ENCODE measurements at places on chromosomes 16 and 17.

DNA sequence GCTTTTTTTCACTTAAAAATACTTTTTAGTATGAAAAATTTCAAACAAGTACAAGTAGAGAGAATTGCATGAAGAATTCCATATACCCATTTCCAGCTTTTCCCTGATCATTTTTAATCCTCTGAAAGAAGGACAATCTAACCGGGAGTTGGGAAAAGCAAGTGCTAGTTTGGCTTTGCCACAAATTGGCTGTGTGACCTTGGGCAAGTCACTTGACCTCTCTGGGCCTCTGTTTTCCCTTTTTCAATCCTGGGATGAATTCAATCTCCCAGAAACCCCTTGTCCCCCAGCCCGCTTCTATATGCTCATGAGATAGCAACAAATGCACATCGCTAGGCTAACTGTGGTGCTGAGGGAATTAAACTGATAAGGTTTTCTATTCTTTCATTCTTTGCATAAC is 49.4 kb downstream of the ASIC2 start:
- DNase-seq = no peak

DNA sequence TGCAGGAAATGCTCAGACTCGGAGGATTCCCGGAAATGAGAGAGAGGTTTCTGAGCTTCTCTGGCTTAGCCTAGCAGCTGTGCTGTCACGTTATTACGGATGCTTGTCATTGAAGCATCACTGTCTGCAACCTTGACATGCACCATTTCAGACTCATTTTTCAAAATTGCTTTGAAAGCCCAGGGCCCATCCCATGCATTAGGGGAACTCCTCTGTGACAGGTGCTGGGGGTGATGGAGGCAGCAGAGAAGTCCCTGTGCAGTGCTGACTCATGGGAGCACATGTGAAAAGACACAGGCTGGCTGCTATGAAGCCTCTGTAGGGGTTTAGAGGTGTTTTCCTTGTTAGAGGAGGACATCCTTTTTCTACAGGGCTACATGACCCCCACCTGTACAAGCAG is 214.0 kb upstream of the MPHOSPH6 start:
- DNase-seq = no peak

DNA sequence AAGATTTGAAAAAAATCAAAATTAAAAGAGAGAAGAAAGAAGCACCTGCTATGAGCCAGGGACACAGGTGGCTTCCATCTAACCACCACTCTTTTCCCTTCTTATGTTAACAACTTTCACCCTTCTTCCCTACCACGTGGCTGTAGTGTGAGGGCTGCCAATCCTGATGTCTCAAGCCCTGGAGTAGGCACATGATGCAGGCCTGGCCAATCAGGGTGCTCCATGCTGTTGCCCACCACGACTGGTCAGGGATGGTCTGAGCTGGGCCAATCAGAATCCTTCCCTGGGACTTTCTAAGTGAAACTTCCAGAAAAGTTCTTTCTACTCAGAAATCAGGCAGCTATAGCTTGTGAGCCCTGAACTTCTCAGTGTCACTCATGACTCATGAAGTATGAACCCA is 140.7 kb downstream of the SDK2 start:
- no peak for DNase-seq

DNA sequence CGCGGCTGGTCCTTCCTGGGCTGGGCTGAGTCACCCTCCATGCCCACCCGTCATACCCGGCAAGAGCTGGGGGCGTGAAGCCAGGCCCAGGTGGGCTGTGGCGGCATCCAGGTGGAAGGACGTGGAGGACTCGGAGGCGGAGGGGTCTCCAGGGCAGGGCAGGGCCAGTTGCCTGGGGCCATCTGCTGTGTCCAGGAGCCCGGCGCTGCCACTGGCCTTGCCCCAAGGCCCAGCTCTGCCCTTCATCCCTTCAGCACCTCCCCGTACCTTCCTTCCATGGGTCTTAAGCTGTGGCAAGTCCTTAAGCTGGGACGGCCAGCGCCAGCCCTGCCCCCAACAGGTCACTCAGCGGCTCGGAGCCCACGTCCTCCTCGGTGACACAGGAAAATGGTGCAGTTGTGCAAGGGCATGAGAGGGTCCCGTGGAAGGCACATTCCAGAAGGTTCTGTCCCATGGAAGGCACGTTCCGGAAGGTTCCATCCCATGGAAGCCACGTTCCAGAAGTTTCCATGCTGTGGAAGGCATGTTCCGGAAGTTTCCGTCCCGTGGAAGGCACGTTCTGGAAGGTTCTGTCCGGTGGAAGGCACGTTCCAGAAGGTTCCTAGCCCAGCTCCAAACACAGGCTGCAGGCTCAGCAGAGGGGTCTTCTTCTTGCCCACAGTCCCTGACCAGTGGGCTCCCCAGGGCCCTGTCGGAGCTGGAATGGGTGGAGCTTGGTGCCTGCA is 10.4 kb upstream of the CDH15 start:
- DNase-seq = no peak

DNA sequence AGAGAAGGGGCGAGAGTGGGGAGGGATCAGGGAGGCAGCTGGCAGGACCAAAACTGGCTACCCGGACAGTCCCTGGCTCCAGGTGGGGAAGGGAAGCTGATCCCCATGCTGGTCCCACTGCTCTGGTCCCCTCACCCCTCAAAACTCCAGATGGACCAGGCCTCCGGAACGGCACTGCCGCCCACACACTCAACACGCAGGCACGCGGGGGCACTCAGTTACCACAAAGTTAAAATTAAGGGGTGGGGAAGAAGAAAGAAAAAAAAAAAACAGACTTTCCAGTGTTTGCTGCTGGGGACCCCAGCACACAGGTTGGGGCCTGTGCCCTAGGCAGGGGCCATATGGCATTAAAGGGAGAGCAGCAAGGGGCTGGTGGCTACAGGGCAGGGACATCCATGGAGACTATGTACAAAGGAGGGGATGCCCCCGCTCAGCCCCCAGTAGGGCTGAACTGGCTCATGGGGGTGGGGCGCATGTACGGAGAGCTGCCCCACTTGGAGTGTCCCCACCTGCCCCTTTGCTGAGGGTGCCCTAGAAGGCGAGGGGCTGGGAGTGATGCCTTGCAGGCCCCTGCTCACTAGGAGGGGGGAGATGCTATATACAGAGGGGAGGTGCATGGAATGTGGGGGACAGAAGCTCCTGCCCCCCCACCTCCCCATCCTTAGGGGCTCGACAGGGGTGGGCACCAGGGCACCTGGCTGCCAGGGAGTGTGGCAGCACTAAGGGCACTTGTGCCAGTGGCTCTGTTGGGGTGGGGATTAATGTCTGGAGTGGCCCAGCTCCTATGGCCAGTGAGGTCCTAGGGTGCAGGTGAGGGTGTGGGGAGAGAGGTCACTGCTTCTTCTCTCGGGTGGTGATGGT is 5.6 kb downstream of the TP53I13 start:
- DNase-seq = no peak

DNA sequence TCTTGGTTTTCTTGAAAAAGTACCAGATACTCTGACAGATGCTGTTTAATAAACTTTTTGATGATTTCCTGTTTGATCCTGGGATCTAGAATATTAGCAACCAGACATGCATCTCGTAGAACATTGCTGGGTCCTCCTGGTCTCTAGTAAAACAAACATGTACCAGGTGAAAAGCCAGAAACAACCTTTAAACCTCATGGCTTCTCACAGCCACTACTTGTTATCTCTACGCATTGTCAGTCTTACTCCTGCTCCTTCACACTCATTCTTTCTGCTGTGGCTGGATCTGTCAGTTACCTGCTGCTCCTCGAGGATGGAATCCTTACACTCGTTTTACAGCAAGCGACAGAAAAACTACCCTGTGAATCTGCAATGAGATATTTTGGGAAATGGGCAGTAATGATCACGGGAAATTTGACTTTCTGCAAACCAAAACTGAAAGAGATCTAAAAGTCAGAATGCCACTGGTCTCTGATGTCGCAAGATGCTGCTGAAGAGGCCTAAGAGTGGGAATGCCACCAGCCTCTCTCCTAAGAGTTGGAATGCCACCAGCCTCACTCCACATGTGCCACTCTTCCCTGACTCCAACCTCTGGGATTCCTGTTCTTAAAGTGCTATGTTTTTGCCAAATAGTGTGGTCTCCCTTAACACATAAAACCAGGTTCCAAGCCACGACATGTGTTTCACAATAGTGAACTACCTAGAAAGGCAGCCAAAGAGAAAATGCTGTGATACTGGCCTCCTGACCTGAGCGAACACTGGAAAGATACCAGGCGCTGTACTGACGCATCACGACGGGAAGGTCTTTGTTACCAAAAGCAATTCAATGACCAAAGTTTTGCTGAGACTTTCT is 86.3 kb downstream of the VPS53 start:
- DNase-seq = no peak

GRCh38 chr17:39926588-39927100 is 757 bp downstream of the ORMDL3 start:
- DNase-seq = peak; percentile 58

DNA sequence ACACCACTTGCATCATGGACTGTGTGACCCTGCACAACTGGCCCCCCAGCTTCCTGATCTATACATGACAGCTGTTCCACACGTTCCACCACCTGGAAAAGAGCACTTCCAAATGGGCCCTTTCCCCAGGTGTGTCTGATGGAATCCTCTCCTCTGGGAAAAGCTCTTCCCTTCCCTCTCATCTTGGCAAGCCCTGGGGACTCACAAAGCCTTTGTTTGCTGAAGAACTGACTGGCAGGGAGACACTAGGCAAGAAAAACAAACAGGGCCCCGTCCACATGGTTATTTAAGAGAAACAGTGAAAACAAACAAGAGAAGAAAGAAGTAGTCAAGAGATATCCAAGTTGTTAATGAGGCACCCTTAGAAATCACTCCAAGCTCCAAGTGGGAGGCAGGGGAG is 52.6 kb downstream of the C16orf95 start:
- DNase-seq = no peak

DNA sequence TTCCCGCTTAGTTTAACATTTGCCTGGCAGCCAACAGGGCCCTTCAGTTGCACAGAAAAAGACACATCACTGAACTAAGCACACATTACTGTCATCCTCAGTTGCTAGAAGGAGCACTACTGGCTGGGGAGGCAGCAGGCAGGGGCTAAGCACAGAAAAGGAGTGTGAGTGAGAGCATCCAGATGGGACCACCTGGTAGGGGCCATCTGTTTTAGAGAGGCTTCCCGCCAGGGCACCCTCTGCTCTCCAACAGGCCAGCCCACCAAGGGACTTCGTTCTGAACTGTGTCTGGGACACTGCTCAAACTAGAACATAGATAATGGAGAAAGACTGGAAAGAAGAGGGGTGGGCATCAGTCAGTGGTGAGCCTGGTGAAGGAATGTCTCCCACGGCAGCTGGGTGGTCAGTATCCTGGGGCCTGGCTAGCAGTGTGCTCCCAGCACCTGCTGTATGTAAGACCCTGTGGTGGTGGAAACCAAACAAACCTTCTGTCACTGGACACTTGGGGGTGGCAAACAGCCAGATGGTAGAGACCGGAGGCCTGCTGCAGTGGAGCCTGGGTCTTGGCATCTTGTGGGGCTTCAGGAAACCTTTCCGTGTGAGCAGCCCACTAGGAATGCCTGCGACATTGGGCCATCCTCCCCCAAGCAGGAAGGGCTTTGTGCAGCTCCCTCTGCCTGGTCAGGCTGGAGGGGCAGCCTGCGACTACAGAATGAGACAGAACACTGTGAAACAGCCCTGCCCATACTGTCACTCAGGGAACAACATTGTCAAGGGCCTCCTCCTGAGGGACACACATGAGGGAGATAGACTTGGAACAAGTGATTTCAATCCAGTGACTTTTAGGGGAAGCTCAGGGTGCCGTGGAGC is 12.8 kb upstream of the RANGRF start:
- DNase-seq = no peak

DNA sequence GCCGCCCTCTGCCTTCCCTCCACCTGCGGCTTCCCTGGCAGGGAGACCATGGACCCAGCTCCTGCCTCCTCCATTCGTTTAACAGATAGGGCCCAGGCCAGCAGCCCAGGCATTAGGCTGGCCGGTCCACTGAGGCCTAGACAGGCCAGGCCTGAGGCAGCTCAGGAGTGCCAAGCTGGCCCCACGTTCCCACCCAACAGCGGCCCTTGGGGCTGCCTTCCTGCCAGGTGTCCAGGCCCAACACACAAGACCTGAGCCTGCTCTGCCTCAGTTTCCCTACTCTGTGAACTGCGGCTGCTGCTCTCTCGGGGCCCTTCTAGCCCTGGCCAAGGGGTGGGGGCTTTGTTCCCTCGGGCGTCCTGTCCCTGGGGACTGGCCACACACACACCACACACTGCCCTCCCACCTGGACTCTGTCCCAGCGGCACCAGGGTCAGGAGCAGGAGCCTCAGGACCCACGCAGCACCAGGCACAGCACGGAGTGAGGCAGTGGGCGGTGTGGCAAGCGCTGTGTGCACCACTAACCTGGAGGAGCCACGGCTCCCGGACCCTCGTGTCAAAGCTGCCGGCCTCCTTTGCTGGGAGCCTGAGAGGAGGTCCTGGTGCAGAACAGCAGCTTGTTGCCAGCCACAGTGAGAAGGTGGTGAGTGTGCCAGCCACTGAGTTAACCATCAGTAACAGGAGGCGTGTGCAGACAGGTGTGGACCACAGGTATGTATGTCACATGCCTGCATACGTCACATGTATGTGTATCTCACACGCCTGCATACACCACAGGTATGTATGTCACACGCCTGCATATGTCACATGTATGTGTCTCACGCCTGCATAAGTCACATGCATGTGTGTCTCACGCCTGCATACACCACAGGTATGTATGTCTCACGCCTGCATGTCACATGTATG is 14.6 kb upstream of the CDH15 start:
- DNase-seq = no peak

GRCh38 chr16:14600164-14600563 is 29.9 kb downstream of the PARN start:
- peak; percentile 8 for DNase-seq

- peak; percentile 19 for DNase-seq
Observed at GRCh38 chr17:38851434-38851833, 2.1 kb downstream of the RPL23 start.

DNA sequence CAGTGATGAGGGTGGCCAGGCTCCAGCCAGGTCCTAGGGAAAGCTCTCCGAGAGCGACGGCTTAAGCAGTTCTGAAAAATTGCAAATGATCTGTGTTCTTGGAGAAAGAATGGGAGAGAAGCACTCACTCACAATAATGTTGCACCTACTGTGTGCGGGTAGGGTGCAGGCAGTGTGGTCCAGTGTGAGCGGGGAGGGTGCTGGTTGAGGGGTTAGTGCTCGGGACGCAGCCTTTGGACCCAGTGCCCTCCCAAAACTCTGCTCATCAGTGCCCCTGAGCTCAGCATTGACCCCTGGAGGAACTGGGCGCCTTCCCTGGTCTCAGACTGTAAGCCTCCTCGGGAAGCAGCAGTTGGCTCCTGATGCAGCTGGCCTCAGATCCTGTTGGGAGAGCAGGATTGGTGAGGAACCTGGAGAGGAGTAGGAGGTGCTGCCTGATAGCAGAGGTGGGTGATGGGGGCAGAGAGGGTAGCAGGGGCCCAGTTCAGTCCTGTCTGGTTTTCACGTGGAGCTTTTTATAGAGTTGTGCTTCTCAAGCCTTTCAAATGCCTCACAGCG is 23.6 kb upstream of the ZNF750 start:
- no peak for DNase-seq

GRCh38 chr17:9981344-9981915 is 76.4 kb upstream of the RCVRN start:
- no peak for DNase-seq

DNA sequence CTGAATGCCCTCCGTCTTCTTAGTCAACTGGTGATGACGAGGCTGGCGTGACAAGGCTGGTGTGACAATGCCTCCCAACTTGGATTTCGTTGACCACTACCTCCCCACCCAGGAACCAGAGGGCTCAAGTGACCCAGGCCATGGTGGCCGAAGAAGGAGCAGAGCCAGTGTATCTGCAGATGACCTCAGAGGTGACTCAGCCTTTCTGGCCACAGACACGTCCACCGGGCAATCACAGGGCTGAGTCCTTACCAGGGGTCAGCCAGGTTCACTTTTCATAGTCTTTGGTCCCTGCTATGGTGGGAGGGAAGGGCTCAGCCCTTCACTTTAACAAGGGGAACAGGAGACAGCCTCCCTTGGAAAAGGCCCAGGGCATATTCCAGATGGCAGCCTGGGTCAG is 116.3 kb downstream of the MAF start:
- DNase-seq = peak; percentile 38
